Kidney capillary endothelial cell (primary cell): ENCODE measurements at places on chromosomes 5 and 9.
A peak's percentile ranks its signal among the peaks of the same experiment; 100 is the strongest.

GRCh38 chr9:112933696-112934095, 43.0 kb upstream of the SLC46A2 start:
- no peak for DNase-seq

DNA sequence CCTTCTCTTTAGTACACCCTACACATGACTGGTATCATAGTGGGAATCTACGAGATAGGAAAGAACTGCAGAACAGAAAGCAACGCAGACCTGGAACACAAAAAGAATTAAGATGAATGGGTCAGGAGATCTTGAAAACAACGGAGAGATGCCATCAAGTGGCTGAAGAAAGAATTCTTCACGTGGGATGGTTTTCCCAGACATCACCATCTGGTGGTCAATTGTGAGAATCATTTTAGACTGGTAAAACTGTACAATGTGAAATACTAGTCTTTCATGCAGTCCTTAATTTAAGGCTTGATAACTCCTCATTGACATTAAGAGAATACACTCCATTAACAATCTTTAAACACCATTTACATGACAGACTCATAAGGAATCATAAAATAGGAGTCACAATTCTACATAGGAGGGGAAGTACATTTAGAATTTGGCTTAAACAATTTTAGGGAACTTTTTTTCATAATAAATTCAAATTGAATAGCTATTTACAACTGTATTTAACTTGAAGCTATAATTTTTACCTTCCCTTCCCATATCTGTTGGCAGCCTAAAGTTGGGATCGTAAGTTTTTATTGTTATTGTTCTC, 128.4 kb upstream of the TRPM3 start:
- DNase-seq = peak; percentile 77

- DNase-seq = peak; percentile 45
These were observed 38.9 kb downstream of the CDH6 start for GRCh38 chr5:31232273-31232888.

GRCh38 chr5:34854459-34855174, 15.7 kb downstream of the TTC23L start:
- DNase-seq = no peak

- DNase-seq = no peak
These were observed 231.4 kb upstream of the TUT7 start for GRCh38 chr9:86585422-86586143.

DNA sequence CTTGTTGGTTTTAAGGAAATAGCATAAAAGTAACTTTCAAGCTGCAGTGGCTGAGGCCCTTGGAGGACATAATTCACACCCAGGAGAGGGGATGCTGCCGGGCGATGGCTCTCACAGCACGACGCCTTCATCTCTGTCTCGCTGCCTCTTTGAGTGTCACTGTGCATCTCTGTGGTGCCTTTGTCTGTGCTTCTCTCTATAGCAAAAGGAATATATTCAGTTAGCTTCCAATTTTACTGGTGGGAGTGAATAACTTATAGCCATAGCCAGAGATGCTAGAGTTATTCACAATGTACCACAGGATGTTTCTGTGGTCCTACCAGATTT, 276.7 kb downstream of the SYK start:
- DNase-seq = no peak

- no peak for DNase-seq
These were observed 234.9 kb downstream of the SPATA31D1 start for GRCh38 chr9:82223442-82223841.

DNA sequence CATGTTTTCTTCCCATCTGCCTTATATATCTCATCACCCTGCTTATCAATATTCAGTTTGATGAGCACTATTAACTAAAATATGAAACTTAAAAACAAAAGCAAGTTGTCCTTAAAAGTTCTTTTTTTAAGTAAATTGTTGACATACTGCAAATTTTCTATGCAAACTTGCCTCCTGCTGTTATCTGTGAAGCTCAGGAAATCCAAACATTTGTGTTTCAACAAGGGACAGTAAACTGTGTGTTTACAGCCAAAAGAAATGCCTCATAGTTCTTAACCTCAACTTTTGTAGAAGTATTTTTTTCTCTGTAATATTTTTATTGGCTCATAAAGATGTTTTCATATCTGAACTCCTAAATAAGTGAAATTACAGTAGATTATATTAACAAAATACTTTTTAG, 7.7 kb upstream of the TTC23L start:
- no peak for DNase-seq

GRCh38 chr9:96483733-96484390, 33.9 kb downstream of the HABP4 start:
- no peak for DNase-seq

- DNase-seq = no peak
These were observed 349.2 kb downstream of the DEPDC1B start for GRCh38 chr5:60350794-60351193.

- DNase-seq = no peak
These were observed 30.3 kb downstream of the FOXD1 start for GRCh38 chr5:73418244-73418691.
